Pons (tissue), 1 donor: ENCODE measurements at places on chromosomes 2 and 18.
A peak's percentile ranks its signal among the peaks of the same experiment; 100 is the strongest.

- DNase-seq: no peak
Observed at GRCh38 chr2:102915128-102915527, 153.3 kb downstream of the TMEM182 start.

DNA sequence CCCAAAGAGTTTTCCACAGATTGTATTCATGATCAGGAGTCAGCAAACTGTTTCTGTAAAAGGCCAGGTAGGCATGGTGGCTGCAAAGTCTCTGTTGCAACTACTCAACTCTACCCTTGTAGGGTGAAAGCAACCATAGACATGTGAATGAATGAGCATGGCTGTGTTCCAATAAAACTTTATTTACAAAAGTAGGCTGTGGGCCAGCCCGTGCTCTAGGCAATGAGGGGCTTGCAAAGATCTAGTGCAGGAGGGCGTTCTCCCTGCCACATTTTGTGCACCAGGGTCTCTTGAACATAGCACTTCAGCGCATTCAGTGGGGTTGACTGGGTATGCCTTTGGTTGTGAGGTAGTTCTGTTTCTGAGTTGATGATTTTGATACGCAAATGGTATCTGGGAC is 85.8 kb downstream of the ST6GAL2 start:
- no peak for DNase-seq

- no peak for DNase-seq
Observed at GRCh38 chr2:50620783-50621182, 411.1 kb downstream of the NRXN1 start.

GRCh38 chr2:66695226-66695735 is 260.4 kb downstream of the MEIS1 start:
- DNase-seq: no peak

GRCh38 chr2:168850846-168851245 is 39.4 kb downstream of the SPC25 start:
- DNase-seq: no peak

GRCh38 chr2:85409845-85410583 is at the start of gene CAPG:
Gene CAPG (minus strand): TSS chr2:85410366. CDS start chr2:85402145, 8,221 bp downstream.
- no peak for DNase-seq

DNA sequence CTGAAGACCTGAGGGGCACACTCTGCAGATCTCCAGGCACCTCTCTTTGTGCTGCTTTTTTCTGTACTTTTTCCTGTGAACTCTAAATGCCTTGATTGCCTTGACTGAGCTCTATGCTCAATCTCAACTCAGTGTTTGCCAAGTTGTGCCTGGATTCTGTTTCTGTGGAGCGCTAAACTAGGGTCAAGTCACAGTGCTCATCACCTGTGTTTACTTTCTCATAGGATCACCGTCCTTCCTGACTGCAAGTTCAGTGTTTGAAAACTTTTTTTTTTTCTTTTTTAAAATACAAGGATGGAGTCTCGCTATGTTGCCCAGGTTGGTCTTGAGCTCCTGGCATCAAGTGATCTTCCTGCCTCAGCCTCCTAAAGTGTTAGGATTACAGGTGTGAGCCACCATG is 62.6 kb downstream of the AGPS start:
- no peak for DNase-seq

DNA sequence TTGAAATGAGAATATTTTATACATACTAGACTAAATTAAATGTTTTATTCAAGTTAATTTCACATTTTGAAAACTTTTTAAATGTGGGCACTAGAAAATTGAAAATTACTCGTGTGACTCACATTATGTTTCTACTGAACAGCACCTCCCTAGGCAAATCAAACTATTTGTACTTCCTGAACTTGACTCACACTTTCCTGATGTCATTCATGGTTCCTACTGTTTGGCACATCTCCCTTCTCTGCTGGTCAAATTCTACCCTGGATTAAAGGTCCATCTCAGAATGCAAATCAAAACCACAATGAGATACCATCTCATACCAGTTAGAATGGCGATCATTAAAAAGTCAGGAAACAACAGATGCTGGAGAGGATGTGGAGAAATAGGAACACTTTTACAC is 16.7 kb downstream of the LHCGR start:
- no peak for DNase-seq

DNA sequence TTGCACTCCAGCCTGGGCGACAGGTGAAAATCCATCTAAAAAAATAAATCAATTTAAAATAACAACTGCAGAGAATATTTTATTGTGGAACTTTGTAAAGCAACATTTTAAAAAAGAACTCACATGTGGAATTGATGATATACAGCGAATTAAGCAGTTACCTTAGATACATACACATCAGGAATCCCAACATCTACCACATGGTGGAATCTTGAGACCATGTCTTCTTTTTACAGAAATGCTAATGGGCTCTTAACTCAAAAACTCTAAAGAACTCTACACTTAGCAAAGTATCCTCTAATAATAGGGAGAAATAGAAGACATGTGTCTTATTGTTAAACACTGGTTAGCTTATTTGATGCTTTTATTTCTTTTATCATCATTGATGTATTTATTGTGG is 373.6 kb downstream of the CDH7 start:
- peak; percentile 18 for DNase-seq

GRCh38 chr2:115910270-115910669 is 1467.8 kb downstream of the DPP10 start:
- peak; percentile 31 for DNase-seq

- DNase-seq: no peak
Observed at GRCh38 chr18:41134426-41134825, 820.6 kb upstream of the PIK3C3 start.

DNA sequence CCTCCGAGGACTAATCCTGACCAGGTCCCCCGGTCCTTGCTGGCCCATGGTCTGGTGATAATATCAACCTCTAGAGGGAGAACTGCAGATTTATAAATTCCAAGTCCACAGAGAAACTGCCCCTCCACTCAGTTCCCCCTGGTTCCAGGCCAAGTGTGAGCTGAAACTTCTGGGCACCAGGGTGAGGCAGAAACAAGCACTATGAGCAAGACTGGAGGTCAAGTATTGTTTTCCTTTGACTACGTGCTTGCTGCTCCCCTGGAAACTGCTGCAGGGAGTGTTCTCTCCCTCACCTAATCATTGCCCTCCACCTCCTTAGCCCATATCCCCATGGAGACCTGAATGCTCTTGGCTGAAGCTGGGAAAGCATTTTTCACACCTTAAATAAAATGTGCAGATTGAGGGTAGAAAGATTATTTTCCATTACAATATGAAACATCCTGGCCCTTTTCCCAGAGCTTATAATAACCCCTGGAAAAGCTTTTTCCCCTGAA is 135.2 kb downstream of the RDH14 start:
- DNase-seq: no peak

DNA sequence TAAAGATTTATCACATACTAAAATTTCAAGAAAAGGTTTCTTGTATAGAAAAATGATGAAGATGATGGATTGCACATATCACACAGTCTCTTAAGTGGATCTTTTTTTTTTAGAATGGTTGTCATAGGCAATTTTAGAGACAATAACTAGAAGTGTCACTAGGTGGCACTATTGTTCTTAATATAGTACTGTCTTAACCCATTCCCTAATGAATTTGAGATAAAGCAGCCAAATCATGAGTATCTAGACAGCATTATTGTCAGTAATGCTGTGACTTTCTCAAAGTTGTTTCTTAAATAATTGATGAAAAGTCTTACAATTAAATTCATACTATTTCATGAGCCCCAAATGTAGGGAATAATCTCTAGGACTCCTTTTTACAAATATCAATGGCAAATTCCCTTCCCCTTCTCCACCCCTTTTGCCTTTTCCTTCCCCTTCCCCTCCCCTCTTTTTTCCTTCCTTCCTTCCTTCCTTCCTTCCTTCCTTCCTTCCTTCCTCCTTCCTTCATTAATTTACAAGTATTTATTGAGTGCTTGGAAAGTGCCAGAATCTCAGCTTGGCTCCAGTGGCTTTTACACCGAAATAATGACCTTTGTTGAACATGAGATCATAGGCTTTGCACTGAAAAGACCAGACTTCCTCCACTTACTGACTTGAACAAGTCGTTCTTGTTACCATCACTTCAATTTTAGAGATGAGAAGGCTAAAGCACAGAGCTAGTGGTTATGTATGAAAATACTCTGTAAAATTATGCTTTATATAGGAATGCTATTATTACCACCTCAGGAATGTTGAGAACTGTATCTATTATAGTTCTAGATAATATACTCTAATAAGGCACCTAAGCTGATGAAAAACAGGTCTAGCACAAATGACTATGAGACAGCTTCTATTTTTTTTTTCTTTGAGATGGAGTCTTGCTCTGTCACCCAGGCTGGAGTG is 19.8 kb downstream of the MYL12B start:
- DNase-seq: peak; percentile 92

GRCh38 chr18:74023220-74023619 is 124.4 kb downstream of the FBXO15 start:
- no peak for DNase-seq
